ENCODE measurements at places on chromosomes 2 and 18.
A peak's percentile ranks its signal among the peaks of the same experiment; 100 is the strongest.

GRCh38 chr2:12335131-12335530 lies 381.6 kb upstream of the TRIB2 start:
- no peak for DNase-seq

- DNase-seq = no peak
Observed at GRCh38 chr2:239298116-239298804, 102.6 kb downstream of the HDAC4 start.

DNA sequence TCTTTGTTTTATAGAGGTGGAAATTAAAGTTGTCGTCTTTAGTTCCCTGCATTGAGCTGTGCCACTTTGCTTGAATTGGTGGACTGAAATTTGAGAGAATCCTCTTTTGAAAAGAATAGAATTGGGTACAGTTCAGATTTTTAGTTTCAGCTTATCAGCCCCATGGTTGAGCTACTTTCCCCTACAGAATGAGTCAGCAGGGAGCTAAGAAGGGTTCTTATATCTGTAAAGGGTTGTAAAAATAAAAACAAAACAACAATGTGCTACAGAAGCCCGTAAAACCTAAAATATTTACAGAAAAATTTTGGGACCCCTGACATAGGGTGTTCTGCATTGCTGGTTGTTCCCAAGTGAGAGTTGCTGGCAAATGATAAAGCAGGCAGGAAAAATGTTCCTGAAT lies 12.6 kb downstream of the SLC20A1 start:
- no peak for DNase-seq

DNA sequence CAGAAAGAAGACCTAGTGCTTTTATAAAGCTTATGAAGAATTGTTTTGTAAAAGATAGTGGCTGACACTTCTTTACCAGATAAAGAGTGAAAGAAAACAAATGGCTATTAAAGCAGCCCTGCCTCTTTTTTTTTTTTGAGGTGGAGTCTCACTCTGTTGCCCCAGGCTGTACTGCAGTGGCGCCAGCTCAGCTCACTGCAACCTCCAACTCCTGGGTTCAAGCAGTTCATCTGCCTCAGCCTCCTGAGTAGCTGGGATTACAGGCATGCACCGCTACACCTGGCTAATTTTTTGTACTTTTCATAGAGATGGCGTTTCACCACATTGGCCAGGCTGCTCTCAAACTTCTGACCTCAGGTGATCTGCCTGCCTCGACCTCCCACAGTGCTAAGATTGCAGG lies 12.9 kb downstream of the ARPC2 start:
- no peak for DNase-seq

GRCh38 chr2:96264656-96265348 lies 995 bp downstream of the TMEM127 start:
- DNase-seq = no peak

- DNase-seq = no peak
Observed at GRCh38 chr2:62858231-62858832, 152.8 kb downstream of the EHBP1 start.

DNA sequence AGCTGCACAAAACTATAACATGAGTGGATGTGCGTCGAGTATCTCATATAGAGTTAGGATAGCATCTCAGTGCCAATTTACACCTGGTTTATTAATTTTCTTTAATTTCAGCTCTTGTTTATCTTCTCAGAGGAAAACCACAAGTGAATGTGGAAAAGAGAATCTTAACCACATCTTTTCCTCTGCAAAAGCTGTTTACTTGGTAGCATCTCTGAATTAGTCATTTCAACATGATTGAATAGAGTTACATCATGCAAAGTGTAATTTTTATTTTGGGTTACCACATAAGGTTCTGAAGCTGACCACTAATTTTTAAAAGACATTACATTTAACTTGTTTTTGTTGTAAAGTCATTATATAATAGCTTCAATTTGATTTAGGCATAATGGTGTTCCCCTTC lies 83.8 kb upstream of the FAM237A start:
- DNase-seq = no peak

GRCh38 chr2:1743396-1744150 lies 742 bp downstream of the PXDN start:
- no peak for DNase-seq

- no peak for DNase-seq
Observed at GRCh38 chr18:34773378-34773777, 63.3 kb downstream of the DTNA start.

DNA sequence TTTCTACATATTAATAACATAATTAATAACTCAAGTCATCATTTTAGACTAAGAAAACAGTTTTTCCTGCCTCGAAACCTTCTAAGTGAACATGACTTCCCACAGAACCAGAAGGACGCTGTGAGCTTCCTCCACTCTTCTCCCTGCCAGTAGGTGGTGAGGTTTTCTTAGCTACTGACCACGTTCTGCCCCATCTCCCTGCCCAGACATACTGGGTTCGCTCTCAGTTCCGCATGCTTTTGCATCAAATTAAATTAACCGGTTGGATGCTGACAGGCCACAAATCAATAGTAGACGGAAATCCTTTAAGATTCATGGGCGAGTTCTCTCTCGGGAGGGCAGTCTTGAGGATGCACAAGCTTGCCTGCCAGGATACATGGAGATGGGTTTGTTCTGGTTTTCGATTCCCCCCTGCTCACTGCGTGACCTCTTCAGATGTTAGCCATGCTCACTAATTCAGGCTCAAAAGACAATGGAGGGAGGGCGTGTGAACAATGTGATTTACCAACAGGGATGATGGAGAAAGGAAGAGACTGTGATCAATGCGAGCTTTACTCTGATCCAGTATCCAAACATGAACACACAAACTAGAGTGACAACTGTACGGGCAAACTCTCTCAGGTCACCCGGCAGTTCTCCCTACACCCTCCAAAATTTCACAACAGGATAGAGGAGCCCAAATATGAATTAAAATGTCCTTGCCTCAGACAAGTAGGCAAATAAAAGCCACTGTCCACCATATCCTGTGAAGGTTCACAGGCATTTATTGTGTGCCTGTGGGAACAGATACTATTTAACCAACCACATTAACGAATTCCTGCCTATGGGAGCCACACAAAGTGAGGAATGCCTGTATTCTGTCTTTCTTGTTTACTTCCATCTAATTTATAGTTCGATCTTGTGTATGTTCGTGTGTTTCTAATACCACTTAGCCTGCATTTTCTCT lies 375.7 kb downstream of the EIPR1 start:
- DNase-seq = peak; percentile 22

DNA sequence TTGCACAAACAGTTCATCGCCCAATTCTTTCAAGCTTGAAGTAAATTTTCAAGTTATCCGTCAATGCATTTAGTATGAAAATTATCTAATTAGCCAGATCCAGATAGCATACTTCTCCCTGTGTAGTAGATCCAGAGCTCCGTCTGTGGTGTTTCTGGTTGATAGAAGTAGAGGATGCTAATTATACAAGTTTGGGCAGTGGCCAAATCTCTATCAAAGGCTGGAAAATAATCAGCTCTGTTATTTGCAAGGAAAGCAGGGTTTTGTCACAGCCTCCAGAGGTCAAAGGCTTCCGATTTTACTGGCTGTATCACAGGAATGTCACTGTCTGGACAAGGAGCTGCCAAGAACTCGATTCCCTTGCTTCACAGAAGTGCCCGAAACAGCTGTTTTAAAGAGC lies 28.6 kb downstream of the LRRC30 start:
- DNase-seq = no peak

DNA sequence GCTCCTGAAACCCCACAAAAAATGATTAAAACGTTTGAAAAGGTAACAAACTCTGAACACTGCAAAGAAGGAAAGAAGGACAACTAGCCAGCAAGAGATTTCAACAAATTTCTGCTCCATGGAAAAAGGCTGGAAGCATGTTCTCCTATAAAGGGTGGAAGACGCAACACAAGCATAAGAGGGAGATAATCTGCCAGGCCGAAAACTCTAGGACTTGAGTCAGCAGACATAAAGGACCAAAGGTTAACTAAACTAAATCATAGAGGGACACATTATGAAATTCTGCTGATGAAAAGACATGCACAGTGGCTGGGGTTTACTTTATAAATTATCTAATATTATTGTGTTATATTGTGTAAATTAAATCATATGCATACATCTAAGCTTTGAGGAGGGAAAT lies 6.8 kb downstream of the NPHP1 start:
- no peak for DNase-seq

DNA sequence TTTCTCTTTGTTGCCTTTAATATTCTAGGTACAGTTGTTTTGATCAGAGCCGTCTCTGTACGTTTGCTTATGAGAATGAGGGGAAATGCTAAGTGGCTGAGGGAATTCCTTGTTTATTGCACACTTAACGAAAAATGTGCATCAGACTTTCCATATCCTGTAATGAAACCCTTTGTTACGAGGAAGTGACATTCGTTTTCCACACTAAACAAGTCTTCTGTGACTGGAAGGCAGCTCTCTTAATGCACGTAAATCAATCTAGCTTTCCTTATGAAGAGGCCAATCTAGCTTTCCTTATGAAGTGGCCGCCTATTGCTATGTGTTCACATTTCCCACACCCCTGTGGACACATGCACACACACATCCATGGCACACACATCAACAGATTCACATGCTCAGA lies 186.2 kb downstream of the SNTG2 start:
- DNase-seq = no peak

- no peak for DNase-seq
Observed at GRCh38 chr2:183093857-183094657, 15.5 kb downstream of the DUSP19 start.

- no peak for DNase-seq
Observed at GRCh38 chr2:122486086-122486485, 730.6 kb downstream of the TSN start.

- no peak for DNase-seq
Observed at GRCh38 chr2:53510401-53510800, 257.2 kb upstream of the CHAC2 start.

- no peak for DNase-seq
Observed at GRCh38 chr18:60413944-60414547, 41.5 kb upstream of the MC4R start.

DNA sequence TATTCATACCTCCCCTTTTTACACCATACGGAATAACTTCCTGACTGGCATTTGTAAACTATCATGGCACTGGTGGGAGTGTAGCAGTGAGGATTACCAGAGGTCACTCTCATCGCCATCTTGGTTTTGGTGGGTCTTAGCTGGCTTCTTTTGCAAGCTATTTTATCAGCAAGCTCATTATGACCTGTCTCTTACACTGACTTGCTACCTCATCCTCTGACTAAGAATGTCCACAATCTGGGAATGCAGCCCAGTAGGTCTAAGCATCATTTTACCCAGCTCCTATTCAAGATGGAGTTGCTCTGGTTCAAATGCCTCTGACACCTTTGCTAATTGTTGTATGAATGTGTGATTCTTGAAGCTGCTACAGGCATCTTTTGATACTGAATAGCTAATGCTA lies 950.8 kb upstream of the SLC39A10 start:
- DNase-seq = peak; percentile 0

DNA sequence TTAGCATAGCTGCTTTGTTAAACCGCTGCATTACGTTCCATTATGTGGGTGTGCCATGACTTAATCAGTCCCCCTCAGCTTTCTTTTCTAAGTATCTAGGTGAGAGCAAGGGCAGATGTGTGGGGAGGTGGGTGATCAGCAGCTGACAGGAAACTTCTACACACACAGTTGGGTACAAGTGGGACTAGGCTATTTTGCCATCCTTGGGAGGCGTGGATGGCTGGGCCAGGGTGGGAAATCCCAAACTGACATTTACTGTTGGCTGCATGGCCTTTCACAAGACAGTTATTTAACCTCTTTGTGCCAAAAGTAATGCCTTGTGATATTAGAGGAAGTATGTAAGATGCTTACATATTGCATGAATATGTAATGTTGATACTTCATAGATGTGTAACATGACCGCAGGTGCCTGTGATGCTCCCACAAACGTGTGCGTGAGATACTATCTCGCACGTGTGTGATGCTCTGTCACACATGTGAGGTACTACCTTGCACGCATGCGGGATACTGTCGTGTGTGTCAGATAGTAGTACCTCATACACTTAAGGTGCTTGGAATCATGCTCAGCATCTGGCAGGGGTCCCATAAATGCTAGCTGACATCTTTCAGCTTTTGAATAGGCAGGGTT lies 314.5 kb downstream of the PRKCE start:
- no peak for DNase-seq

DNA sequence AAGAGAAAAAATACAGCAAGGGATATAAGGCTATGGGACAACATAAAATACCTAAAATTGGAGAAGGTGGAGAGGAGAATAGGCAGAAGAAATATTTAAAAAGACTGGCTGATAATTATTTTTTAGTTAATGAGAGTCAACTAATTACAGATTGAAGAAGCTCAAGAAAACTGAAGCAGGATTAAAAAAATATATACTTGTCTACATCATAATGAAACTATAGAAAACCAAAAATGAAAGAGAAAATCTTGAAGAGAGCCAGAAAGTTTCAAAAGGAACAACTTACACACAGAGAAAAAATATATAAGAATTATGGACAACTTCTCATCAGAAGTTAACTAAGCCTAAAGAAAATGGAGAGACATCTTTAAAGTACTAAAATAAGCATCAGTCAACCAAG lies 62.9 kb upstream of the APCDD1 start:
- DNase-seq = no peak
